D721Med (cell line): ENCODE measurements at places on chromosomes 12 and 14.

DNA sequence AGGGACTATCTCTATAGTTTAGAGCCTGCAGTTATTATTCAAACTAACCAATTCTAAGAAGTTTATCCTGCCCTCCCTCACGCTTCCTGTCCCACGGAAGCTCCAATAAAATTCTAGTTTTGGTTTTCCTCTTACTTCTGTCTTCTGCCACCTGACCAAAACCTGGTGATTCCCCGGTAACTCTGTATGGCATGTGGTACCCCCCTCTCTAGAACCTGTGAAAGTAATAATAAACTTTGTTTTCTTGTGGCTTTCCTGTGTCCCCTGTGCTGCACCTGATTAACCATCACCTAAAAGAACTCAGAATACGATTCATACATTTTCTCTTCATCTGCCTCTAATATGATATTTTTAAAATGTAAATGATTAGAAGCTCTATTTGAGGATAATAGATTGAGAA is 379.8 kb downstream of the APAF1 start:
- DNase-seq: no peak

DNA sequence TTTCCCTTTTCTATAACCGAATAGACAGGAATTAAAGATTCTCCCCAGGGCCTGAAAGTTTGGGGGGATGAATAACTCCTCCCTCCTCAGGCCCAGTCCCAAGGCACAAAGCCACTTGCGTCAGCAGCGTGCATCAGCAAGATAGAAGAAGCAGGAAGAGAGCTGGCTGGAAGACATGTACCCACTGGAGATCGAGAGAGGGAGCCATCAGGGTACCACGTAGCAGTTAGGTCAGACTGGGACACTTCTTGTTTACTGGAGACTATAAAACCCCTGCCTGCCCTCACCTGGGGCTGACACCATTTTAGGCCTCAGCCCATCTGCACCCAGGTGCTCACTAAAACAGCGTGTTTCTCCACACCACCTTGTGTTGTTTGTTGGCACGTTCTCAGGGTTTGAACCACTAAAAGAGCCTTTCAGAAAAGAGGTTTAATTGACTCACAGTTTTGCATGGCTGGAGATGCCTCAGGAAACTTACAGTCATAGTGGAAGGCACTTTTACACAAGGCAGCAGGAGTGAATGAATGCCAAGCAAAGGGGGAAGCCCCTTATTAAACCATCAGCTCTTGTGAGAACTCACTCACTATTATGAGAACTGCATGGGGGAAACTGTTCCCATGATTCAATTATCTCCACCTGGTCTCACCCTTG is 93.2 kb downstream of the TMTC3 start:
- no peak for DNase-seq

GRCh38 chr14:21255385-21256101 is 13.7 kb downstream of the HNRNPC start:
- DNase-seq: no peak

GRCh38 chr12:6614513-6615172 is 7.5 kb upstream of the CHD4 start:
- no peak for DNase-seq

GRCh38 chr12:64663015-64663414 is 52.7 kb downstream of the RASSF3 start:
- DNase-seq: no peak

GRCh38 chr12:47885012-47885501 is 19.7 kb downstream of the VDR start:
- DNase-seq: no peak

DNA sequence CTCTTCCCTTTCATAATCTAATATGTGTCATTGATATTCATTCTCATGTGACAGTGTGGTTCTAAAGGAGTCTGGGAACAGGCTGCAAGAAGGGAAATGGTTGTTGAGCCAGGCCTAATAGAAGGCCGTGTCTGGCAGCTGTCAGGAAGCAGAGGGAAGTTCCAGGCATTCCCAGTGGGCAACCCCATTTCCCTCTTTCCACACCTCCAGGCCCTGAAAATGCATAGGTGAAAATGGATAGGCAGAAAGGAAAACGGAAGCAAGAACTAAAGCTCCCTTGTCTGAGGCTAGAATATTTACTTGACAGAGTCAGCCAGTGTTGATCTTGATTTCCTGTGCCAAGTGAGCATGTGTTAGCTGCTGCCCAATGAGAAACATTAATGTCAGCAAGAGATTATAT is 97.7 kb downstream of the PPM1A start:
- DNase-seq: no peak

DNA sequence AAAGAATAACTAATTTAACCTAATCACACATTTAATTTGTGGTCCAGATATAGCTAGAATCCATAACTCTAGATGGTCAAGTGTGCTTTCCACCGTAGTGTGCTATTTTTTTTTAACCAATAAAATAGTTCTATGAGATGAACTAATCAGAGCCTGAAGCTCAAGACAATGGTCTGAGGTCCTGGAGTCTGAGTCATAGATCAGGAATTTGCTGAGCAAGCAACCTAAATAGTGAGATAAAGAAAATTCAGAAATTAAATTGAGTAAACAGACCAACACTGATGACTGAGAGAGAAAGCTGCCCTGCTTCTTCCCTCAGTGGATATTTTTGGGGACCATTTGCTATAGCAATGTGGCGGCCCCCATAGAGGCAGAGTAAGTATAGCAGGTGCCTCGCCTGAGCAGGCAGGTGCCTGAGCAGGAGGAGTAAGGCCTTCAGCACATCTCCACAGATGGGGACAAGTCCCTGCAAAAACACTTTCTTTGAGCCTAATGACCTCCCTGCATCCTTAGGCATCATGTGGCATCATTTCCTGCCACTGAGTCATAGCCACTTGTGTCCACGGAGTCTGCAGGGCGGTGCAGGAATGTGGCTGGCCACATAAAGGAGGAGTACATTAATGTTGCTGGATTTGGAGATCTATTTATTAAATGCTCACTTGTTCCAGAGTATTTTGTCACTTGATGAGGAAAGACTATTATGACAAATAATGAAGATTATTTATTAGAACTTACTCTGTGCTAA is 13.9 kb upstream of the CLEC4E start:
- no peak for DNase-seq

- no peak for DNase-seq
Measured at GRCh38 chr12:66860752-66861750, 182.2 kb upstream of the GRIP1 start.

DNA sequence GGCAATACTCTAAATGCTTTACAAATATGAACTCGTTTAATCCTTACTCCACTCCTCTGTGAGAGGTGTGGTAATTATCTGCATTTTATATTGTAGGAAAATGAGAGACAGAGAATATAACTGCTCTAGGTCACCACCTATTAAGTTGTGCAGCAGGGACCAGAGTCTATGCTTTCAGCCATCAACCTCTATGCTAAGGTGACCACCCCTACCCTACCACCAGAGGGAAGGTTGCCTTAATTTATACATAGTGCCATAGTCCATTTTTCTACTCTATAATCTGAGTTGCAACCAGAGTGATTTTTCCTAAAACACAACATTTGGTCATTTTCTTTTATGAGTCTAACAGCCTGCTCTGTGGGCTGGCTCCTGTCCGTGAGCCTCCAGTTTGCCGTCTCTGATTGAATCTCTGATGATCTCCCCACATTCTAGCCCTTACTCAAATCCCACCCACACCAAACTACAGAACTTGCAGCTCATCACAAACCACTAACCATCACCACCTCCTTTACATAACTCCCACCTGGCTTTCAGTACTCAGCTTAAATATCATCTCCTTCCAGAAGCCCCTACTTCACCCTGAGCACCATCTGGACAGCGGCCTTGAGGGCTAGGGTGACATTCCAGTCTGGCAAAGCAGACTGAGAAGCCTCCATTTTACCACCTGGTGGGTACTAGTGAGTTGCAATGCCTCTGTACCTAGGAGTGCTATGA is 126.6 kb downstream of the PPM1H start:
- no peak for DNase-seq

GRCh38 chr12:116651089-116651488 is 86.8 kb downstream of the SPRING1 start:
- DNase-seq: no peak

DNA sequence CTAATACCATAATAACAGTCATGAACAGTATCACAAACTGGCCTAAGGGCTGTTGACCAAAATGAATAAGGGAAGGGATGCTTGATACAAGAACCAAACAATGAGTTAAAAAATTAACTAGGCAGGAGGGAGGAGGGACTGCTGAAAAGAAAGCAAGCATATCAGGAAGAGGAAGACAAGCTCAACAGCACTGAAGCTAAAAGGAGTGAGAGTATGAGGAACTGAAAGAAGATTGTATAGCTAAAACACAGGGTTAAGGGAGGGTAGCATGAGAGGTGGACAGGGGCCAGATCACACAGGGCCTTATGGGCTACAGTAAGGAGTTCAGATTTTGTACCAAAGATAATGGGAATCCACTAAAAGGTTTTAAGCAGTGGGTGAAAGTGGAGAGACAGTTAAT is 34.1 kb downstream of the ITGA7 start:
- DNase-seq: no peak

- DNase-seq: no peak
Measured at GRCh38 chr12:26614011-26614616, 218.9 kb downstream of the ITPR2 start.

DNA sequence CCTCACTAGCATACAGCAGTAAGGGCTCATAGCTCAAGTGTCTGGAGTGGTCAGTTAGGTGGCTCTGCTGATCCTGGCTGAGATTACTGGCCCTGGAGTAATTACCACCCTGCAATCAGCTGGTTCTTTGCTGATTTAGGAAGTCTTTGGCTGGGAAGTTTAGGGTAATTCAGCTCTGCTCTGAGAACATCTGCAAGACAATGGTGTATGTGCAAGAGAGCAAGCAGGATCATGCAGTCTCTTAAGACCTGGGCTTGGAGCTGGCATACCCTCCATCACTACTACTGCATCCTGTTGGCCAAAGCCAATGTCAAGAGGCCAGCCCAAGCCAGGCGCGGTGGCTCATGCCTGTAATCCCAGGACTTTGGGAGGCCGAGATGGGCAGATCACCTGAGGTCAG is 159.0 kb downstream of the NDUFA12 start:
- no peak for DNase-seq

DNA sequence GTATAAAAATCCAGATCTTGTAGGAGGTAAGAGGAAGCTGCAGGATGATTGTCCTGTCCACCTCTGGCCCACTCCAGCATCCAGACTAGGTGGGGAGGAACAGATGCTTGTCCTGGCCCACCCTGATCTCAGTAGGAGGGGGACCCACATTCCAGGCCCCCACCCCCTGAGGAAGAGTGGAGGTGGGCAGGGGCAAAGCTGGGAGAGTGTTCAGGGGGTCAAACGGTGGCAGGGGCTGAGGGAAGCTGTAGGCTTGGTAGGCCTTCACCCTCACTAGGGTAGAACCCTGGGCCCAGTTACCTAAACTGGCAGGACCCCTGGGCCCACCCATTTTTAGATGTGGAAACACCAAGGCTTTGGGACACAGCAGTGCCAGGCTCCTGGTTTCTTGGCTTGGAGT is 4.1 kb downstream of the SLC48A1 start:
- no peak for DNase-seq

GRCh38 chr12:65828711-65829339 is 4.5 kb downstream of the HMGA2 start:
- no peak for DNase-seq

DNA sequence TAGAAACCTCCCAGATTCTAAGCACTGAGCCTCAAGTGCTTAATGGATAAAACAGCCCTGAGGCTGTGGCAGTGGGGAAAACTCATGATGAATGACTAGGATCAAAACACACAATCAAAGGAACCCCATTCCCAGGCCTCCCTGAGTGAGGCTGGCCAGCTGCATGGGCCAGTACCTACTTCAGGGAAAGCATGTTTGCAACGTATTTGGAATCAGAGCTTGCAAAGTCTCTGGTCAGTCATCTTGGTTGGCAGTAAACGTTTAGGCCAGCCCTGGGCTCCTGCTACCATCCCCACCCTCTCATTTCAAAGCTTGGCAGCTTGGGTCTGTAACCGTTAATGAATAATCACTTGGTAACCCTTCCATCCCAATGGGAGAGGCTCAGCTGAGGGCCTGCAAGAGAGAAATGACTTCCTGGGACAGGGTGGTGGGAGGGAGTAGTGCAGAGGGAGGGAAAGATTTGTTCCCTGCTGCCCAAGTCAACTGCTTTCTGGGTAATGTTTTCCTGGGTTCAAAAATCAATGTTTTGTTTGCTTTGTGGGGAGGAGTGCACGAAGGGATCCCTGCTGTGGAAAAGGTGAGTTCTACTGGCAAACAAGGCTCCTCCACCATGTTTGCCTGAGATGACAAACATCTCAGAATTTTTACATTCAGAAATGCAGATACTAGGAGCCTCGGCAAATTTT is 2.0 kb upstream of the RNASE8 start:
- no peak for DNase-seq

- no peak for DNase-seq
Measured at GRCh38 chr14:81235096-81235495, 14.3 kb upstream of the GTF2A1 start.

GRCh38 chr12:85794531-85794930 is 41.7 kb downstream of the RASSF9 start:
- DNase-seq: no peak

- no peak for DNase-seq
Measured at GRCh38 chr14:90453401-90453951, 56.6 kb downstream of the CALM1 start.

- DNase-seq: no peak
Measured at GRCh38 chr12:39490500-39491282, 47.8 kb upstream of the KIF21A start.

DNA sequence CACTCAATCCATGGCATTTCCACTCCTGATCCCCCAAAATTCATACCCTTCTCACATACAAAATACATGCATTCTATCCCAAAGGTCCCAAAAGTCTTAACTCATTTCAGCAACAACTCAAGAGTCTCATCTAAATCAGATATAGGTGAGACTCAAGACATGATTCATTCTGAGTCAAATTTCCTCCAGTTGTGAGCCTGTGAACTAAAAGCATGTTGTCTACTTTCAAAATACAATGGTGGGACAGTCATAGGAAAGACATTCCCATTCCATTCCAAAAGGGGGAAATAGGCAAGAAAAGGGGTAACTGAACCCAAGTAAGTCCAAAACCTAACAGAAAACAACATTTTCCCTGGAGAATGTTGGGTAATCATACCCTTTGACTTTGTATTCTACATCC is 103.3 kb downstream of the C12orf75 start:
- no peak for DNase-seq

DNA sequence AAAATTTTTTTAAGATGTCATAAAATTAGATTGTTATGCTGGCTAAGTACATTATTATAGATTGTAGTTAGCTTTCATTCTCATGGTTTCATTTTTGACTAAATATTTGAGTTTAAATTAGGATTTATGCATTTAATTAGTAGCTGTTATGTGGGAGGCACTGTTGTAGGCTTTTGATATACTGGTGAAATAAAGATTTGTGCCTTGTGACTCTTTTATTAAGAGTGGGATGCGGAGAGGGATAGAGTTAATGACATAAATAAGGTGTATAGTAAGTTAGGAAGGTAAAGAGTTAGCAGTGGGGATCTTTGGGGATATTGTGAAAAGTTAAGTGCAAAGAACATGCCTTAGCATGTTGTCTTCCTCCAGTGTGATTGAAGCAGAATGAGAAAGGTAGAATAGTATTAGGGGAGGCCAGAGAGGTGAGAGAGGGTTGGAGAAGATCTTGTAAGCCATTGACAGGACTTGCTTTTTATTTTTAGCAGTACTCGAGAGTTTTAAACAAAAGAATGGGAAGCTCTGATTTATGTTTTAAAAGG is 8.8 kb downstream of the ARHGAP5 start:
- no peak for DNase-seq
